ENCODE measurements at places on chromosomes 7 and 10.

GRCh38 chr10:128625926-128626325, 499.7 kb upstream of the MKI67 start:
- no peak for DNase-seq

- no peak for DNase-seq
These were observed 1.0 kb downstream of the TLL2 start for GRCh38 chr10:96512524-96513304.

GRCh38 chr10:805620-806305, 116.3 kb upstream of the DIP2C start:
- no peak for DNase-seq

DNA sequence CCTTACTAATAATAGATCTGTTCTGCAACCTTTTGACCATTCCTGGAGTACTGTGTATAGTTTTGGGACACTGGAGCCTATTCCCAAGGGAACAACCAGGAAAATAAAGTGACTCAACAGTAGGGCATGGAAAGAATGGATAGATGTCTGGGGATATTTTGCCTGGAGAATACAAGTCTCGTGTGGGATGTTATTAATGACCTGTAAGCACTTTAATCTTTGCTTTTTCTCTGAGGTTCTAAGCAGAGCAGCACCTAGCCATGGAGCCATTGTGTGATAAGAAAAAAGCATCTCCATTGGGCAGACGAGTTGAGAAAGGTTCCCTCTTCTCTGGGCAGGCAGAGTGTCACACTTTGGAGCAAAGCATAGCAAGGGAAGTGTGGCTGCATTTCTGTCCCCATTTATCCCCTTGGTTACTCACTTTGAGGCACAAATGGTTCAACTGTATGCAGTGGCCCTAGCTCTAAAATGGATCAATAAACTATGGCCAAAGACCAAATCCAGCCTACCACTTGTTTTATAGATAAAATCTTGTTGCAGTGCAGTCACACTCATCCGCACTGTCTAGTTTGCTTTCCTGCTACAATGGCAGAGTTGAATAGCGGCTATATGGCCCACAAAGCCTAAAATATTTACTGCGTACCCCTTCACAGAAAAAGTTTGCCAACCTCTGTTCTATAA, 21.0 kb upstream of the CCDC71L start:
- DNase-seq, result no peak

DNA sequence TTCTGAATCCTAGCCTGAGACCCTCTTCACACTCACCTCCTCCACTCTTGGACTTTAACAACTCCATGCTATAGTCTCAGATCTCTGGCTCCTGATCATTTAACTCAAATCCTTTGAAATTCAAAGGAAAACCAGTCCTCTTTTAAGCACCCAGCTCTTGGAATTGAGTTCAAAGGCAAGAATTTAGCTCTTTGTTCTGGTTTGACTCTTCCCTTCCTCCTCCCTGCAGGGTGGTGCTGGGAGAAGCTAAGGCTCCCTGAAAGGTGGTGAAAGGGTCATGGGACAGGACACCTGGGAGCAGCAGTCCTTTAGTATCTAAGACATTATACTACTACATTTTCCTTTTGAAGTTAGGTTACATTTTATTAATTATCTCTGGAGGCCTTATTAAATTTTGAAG, 259.4 kb downstream of the CCSER2 start:
- no peak for DNase-seq

DNA sequence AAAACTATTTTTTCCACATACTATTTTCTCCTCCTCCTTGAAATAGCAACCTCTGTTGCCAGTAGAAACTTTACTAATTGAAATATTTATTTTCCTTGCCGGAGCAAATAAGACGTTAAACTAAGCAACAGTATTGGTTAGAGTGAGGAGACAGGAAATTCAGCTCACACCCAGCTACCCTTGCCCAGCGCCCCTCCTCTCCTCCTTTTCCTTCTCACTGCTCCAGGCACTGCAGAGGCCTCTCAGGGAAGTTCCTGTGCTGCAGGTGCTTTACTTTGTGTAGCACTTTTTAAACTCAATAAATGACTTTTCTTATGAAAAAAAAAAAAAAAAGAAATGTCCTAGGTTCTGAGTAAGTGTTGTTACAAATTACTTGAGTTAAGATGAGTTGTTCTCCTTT, 134.0 kb downstream of the SEMA3E start:
- no peak for DNase-seq

All from neuronal stem cell (in vitro differentiated cells).